ENCODE measurements at places on chromosomes 6 and 20.

DNA sequence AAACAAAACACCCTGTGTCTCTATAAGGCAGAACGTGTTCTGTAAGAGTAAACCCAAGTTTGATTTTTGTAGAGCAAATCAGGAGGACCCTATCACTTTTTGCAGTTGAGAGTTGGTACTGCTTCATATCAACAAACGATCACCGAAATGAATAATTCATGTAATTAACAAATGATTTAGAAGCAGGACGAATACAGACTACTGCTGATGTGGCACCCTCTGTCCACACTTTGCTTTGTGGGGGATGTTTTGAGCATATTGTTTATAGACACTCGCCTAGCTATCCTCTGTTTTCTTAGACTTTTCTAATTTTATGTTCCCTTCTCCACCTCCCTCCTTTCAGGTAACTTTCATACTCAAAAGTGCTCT, 1.5 kb downstream of the CD2AP start:
- no peak for DNase-seq

DNA sequence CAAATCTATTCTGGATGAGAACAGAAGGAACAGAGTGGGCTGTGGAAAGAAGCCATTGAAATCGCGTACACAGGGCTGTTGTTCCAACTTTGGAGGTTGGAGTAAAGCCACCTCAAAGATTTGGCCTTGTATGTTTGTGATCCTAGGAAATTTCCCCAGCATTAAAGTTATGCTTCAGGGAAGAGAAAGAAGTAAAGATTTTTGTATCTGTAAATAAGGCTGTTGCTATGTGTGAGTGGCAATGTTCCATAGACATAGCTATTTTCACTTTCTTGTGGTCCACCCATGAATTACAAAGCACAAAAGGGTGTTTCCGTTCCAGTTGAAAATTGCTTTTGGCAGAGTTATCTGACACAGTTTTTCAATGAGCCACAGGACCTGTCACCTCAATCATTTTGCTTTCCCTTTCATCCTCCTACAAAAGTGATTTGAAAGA, 321.3 kb downstream of the TFAP2B start:
- DNase-seq, result no peak

DNA sequence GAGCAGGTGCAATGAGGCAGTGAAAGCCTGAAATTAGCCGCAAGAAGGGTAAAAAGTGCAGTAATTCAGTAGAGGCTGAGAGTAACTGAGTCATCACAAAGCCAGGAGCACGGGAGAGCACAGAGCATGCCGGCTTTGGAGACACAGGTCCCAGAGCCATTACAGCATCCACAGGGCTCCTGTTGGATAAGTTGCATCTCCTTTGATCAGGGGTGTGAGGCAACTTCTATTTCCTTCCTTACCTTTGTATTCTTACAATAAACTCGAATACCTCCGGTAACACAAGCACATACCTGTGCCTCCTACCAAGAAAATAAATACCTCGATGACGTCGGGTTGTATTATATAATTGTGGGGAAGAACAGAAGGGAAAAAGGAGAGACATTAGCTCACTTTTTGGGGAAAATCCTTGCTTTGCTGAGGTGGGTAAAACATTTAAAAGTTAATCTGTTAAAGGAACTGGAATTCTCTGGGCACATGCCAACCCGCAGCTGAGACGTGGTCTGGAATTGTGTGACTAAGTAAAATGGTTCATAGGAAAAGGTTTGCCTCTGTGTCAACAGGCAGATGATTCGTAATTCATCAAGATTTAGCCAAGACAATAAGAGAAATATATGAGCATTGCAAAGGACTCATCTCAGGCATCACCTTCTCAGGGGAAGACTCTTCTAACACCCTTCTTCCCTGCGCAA, 360.7 kb upstream of the ZFP64 start:
- no peak for DNase-seq

DNA sequence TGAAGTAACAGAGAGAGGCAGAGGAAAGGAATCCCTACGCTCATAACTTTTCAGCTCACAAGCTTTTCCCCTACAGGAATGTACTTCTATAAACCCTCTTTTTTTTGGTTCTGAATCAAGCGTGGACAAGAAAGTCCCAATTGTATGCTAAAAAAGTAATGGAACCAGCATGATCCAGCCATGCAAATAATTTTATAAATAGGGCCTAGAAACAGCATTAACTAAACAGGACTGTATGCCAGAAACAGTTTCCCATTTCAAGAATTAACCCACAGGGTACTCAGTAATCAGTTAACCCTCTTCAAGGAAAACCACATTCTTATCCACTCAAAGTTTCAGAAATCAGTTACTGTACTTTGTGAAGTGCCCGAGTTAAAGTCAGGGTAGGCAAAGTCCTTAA, 87.0 kb upstream of the HMGCLL1 start:
- no peak for DNase-seq

DNA sequence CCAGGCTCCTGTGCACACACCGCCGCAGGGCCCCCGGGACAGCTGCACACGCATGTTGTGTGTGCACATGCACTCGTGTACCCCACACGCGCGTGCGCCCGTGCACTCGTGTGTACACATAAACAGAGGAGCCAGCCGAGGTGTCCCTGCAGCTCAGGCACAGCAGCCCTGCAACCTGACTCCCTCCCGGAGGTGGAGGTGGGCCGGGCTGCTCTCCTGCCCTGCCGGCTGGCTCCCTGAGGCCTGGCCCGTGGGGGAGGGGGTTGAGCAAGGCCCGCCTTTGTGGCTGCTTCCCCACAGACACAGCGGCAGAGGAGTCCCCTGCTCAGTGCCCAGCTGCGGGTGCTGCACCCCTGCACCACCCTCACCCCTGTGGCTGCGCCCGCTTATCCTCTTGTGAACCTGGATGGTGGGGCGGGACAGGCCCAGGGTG, 624 bp downstream of the RBBP8NL start:
- DNase-seq, result no peak

- no peak for DNase-seq
Observed at GRCh38 chr20:17890330-17890729, 78.3 kb downstream of the SNX5 start.

- no peak for DNase-seq
Observed at GRCh38 chr6:4478098-4478497, 298.1 kb upstream of the CDYL start.

DNA sequence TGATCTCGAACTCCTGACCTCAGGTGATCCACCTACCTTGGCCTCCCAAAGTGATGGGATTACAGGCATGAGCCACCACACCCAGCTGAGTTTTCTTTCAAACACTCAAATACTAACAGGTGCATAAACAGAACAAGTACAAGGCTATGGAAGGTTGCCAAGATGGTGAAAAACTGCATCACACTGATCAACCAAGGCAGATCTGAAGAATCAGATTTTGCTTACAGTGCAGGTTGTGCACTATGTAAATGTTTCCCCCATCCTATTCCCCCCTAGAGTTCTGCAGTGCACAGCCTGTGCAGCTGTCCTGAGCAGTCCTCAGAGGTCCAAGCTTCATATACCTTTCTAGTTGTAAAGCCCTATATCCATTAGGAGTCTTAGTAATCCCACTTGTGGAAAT, 73.0 kb downstream of the GFRA4 start:
- no peak for DNase-seq

DNA sequence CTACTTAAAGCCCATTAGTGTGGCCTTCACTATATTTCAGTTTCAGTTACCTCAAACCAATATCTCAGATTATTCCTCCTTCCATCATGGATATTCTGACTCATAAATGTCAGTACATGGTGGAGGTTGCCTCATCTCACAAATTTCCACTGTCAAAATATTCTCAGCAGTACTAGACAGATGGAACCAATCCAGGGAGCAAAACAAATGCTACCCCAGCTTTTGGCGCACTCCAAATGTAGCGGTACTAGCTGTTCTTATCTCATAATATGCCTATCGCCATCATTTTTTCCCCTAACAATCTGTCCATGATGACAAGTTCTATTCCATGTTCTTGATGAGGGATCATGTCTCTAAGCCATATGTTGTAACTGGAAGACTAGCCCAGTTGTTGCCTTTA, 1026.1 kb downstream of the KIF16B start:
- DNase-seq, result no peak

DNA sequence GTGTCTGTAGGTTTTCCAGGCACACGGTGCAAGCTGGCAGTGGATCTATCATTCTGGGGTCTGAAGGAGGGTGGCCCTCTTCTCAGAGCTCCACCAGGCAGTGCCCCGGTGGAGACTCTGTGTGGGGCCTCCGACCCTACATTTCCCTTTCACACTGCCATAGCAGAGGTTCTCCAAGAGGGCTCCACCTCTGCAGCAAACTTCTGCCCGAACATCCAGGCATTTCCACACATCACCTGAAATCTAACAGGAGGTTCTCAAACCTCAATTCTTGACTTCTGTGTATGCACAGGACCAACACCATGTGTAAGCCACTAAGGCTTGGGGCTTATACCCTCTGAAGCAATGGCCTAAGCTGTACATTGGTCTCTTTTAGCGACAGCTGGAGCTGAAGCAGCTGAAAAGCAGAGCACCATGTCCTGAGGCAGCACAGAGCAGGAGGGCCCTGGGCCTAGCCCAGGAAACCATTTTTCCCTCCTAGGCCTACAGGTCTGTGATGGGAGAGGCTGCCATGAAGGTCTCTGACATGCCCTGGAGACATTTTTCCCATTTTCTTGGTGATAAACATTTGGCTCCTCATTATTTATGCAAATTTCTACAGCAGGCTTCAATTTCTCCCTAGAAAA, 253.3 kb downstream of the ERMARD start:
- DNase-seq, result no peak

- DNase-seq, result no peak
Observed at GRCh38 chr20:48107560-48107959, 322.3 kb upstream of the SULF2 start.

DNA sequence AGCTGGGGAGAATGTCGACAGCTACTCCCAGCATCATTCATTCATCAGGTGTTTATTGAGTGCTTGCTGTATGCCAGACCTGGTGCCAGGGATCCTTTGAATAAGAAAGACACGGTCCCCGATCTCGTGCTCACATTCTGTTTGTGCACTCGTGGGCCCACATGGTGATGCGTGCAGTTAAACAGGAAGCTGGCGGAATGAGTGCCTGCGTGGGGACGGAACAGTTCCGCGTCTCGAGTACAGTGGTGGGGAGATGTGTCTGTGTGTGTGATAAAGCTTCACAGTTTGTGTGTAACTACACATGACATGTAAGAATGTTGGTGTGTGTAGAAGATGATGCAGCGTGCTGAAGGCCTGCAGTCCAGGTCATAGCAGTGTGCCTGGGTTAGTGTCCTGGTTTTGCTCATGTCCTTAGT, 6.5 kb downstream of the RBM38 start:
- DNase-seq, result no peak

- no peak for DNase-seq
Observed at GRCh38 chr6:106591111-106591825, 38.0 kb downstream of the RTN4IP1 start.

GRCh38 chr20:32339116-32339515, 19.0 kb upstream of the ASXL1 start:
- DNase-seq, result no peak

DNA sequence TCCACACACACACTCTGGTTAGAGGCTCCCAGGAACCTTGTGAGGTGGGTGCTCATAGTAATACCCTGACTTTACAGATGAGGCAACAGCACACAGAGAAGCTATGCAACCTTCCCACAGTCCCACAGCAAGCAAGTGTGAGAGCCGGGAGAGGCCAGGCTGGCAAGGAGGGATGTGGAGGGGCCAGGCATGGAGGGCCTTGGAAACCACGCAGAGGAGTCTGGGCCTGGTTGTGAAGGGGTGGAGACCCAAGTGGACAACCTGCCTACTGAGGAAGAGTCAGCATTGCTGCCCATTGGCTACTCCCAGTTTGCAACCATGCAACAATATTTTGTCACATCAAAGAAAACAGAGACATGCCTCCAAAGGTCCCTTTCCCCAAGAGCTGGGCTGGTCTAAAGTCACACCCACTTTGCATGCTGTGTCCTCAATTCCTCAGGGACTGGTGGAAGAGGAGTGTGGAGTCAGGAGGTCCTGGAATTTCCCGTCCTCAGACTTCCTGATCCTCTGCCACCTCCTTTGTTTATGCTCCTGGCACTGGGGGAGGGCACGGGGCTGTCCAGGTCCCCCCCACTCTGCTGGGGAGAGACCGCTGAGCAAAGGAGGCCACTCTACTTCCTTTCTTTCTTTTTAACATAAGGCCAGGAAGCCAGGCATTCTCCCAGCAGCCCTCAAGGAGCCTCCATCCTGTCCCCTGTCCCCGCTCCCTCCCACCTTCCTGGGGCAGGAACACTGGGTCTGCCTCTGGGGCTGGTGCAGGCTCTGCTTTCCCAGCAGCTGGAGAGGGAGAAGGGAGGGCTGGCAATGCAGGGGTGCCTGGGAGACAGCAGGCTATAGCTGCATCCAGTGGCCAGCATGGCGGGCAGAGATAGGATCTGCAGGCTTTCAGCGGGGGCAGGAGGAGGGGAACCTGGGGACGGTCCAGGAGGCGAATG, 68.3 kb downstream of the NOL4L start:
- DNase-seq, result no peak

- DNase-seq, result no peak
Observed at GRCh38 chr6:15881150-15881549, 218.3 kb upstream of the DTNBP1 start.

- DNase-seq, result no peak
Observed at GRCh38 chr6:47009583-47009982, 32.5 kb downstream of the ADGRF1 start.

GRCh38 chr6:37988696-37989095, 169.2 kb downstream of the ZFAND3 start:
- no peak for DNase-seq

DNA sequence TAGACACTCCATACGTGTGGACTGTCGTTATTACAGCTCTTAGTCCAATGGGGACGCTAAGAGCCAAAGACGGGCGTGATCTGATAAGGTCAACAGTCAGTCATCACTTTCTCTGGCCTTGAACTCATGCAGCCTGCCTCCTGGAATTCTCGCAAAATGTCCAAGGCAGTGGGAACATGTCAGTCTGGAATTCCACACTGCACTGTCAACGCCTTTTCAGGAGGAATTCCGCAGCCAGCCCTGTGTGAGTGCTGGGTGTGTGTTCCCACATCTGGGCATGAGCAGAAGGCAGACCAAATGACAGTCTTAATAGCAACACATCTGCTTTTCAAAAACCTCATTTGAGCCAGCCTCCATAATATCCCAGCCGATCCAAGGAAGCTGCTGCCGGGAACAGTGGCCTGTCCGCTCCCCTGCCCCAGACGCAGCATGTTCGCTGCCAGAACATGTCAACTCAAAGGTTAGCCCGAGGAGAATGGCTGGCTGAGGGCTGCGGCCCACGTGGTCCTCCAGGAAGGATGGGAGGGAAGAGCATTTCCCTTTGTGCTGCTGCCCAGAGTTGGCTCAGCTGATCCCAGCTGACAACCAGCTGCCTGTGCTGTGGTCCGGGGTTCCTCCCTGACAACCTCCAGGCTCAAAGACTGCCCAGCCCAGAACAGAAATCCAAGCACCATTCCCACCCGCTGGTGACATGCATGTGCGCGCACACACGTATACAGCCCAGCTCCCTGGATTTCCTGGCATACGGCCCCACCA, 103.1 kb downstream of the SULF2 start:
- DNase-seq, result no peak

GRCh38 chr6:4664117-4664626, 112.0 kb upstream of the CDYL start:
- DNase-seq, result no peak
